ENCODE measurements at places on chromosomes 2 and 18. TPM values are rescaled to one million over a fixed set of nuclear protein-coding genes. Genes with fewer than 3 reads are reported as not detected.

DNA sequence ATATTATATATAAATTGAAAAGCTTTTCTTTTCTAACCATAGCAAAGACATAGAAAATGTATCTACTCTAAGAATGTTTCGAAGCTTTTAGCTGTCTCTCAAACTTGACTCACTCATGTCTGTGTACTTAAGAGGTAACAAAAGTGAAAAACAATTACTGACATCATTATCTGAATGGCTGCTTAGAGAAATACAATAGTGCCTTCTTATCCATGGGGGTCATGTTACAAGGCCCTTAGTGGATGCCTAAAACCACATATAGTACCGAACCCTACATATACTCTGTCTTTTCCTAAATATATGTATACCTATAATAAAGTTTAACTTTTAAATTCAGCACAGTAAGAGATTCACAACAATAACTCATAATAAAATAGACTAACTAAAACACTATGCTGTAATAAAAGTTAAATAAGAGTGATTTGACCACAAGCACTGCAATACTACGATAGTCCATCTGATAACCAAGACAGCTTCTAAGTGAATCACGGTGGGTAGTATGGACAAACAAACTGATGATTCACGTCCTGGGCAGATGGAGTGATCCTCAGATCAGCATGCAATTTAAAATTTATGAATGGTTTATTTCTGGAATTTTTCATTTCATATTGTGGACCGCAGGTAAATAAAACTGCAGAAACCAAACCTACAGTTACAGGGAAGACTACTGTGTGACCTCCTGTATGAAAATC, 246.2 kb downstream of the XIRP2 start:
- no peak for DNase-seq

GRCh38 chr2:183348492-183348891, 224.2 kb downstream of the NUP35 start:
- DNase-seq = no peak

GRCh38 chr18:52422985-52423601, 83.1 kb downstream of the DCC start:
- no peak for DNase-seq

DNA sequence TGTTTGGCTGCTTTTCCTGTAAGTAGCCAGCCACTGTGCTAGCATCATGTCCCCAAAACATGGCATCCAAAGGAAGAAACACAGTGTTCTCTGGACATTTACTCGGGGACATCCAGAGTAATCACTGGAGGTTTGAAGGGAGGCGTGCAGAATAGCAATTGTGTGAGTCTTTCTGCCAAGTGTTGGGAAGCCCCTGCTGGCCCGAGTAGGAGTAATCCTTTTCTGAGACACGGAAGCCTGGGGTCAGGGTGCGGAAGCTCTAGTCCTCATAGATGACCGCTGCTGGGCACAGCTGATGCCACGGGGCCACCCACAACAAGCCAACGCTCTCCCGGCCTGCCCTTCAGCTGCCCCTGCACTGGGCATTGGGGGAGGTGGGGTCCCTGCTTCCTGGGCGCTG, 24.8 kb upstream of the HDAC4 start:
- peak; percentile 58 for DNase-seq

Gene IL36RN
- not detected for total RNA-seq

Measured in H7 (cell line).